Right ventricle myocardium superior (tissue), 1 donor: ENCODE measurements at places on chromosomes 1 and 21. TPM values are rescaled to one million over a fixed set of nuclear protein-coding genes. Genes with fewer than 3 reads are reported as not detected.

GRCh38 chr1:236495467-236496112 is 28.2 kb upstream of the LGALS8 start:
- DNase-seq: no peak

- DNase-seq: peak; percentile 38
Observed at GRCh38 chr1:1678581-1679380, 13.8 kb downstream of the SLC35E2B start.

GRCh38 chr21:25582888-25583287 is 24.4 kb downstream of the MRPL39 start:
- no peak for DNase-seq

Gene C1QC
- total RNA-seq: 110 TPM
